ENCODE measurements at places on chromosomes 1 and 21.

DNA sequence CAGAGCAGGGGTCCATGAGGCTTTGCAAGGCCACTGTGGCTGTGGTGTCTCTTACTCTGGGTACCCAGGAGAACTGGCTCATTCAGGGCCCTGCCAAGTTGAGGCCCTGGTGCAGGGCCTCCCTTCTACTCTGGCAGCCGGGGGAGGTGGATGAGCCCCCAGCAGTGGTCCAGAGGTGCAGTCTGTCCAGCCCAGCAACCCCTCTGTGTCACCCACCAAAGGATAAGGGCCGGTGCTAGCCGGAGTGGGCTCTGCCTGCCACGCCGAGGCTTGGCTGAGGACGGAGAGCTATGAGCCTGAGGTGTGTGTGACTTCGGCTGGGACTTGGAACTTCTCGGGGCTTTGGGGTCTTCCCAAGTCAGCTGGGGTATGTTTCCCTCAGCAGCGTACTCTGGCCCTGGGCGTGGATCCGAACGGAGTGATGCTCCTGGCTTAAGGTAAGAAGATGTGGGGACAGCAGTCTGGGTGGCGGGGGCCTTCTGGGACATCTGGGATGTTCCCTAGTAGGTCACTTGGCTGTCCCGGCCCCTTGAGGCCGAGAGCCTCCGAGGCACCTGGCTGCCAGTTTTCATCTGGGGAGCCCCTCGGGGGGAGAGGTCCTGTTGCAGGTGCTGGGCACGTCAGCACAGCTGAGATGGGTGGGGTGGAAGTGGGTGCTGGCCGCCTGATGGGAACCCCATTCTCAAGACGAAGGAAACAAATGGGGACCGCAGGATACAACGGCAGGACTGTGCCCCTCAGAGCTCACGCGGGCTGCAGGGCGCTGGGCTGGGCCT lies 25.9 kb downstream of the RUNX3 start:
- no peak for DNase-seq

DNA sequence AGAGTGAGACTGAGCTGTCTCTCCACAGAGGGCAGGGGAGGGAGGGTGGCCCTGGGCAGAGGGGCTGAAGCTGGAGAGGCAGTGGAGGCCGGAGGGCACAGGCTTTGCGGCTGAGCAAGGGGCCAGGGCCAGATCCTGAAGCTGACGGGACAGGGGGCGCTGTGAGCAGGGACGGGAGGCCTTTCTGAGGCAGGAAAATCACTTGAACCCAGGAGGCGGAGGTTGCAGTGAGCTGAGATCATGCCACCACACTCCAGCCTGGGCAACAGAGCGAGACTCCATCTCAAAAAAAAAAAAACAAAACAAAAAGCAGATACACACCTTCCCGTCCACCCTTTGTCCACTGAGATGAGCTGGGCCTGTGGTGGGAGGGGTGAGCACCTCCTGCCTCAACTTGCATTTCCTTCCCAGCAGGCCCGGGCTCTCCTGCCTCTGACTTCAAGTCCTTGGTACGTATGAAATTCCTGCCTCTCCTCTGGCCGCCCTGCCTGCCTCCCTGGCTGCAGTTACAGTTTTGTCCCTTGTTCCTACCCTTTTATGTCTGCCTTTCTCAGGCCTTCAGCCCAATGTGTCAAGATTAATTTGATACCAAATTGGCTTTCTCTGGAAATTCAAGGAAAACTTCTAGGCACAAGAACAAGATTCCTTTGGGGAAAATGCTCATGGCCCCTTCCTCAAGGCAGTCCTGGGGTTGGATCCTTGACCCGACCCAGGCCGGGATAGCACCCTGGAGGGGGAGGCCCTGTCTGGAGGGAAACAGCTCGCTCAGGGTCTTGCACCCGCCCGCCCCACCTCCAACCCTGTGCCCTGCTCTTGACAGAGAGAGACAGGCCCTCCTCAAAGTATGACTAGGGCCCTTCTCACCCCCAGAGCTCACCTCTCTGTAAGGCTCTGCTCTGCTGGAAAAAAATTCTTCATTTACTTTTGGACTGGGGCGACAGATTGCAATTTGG lies 11.2 kb upstream of the ADAMTSL4 start:
- no peak for DNase-seq

- no peak for DNase-seq
Observed at GRCh38 chr1:70085521-70085920, 119.9 kb downstream of the LRRC40 start.

DNA sequence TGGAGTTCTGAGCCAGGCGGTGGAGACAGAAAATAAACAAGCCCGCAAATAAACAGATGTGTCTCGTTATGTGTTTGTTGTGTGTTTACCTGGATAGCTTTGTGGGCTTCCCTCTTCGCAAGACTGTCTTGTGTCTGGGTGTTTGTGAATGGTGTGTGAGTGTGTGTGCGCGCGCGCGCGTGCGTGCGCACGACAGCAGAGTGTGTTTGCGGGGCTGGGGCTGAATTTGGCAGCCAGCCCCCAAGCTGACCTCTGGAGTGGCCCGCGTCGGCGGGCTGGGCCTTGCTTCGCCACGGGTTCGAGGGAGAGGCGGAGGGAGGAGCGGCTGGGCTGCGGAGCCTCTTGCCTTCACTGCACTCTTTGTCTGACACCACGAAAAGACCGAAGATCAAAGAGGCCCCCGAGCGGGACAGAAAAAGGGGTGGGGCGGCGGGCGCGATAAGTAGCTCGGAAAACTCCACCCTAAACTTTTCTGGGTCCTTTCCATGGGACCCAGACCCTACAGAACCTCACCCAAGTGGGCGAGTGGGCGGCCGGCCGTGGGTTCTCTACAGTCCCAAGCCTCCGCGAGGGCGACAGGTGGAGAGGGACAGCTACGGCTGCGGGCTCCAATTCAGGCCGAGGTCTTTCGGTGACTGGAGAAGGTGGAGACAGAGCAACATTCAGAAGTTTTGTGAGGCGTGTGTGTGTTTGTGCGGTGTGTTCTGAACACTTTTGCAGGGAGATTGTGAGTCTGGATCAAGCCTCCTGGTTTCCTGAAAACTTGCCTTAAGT lies 14.5 kb downstream of the PAX7 start:
- no peak for DNase-seq

DNA sequence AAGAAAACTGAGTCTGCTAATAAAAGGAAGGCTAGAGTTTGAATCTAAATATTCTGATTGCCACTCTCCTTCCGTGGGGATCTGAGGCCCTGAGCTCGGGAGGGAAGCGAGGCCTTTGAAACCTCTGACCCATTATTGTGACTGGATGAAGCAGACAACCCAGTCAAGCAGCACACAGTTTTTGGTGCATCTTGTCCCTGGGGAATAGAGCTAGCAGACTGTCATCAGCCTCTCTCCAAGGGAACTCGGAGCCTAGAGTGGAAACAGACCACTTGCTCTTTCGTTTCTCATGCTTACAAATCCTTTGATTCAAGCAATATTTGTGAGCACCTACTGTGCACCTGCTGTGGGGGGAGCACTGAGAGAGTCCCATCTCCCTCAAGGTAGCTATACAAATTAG lies 133.2 kb upstream of the KLHDC7A start:
- no peak for DNase-seq

DNA sequence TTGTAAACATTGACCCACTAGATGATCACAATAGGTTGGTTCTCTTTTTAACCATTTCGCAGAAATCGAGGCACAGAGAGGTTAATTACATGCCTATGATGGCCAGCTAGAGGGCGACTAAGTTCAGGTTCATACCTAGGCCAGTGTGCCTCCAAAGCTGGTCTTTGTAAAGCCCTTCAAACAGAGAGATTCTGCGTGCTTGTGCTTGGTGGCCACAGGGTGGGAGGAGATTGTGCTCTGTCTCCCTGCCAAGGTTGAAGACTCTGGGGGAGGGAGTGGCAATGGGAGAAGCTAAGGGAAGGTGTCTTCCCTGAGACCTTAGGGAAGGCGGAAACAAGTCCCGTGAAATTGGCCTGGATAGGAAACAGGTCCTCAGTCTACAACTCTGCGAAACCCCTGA lies 59.1 kb upstream of the RBM15 start:
- DNase-seq: no peak
